ENCODE measurements at places on chromosomes 6 and 20.

DNA sequence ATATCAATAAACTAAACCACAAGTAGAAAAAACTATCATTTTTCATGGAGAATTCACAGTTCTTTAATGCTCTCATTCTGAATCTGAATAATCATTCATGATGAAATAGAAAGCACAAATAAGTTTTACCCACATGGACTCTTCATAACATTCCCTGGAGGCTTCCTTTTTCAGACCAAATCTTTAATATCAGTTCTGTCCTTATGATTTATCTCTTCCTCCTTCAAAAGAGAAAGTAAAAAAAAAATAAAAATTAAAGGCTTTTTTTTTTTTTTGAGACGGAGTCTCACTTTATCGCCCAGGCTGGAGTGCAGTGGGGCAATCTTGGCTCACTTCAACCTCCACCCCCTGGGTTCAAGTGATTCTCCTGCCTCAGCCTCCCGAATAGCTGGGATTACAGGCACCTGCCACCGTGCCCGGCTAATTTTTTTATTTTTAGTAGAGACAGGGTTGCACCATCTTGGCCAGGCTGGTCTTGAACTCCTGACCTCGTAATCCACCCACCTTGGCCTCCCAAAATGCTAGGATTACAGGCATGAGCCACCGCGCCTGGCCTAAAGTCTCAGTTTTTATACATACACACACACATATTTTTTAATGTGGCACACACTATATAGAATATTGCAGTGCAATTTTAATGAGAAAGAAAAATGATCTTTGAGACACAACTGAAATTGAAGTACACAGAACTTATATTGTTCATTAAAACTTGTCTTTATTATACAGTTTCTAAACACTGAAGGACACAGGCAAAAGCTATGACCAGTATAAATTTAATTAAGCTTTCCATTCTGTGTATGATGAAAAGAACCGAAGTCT, 31.9 kb upstream of the ZNF217 start:
- no peak for DNase-seq

DNA sequence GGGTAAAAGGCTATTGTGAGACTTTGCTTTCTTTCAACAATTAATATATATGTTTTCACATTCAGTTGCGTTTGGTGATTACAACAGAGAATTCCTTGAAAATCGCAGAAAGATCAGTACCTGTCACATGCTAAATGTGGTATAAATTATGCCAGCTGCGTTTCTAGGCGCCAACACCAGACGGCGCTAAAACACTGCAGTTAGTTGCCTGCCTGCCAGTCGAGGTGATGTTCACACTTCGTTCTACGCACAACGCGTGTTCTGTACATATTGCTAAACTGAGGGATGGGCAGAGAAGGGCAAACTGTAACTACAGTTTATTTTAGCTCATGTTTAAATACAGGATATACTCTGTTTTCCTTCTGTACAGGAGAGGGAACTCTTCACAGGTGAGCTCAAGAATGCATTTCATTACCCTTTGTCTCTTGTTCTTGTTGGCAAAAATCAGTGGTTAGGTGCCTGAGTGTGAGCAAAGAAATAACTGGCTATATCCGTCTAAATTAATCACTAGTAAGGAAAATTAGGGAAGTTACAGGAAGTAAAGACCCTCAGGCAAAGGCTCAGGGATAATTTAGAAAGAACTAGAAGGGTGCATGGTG, 100.1 kb upstream of the RGS17 start:
- DNase-seq = peak; percentile 41

GRCh38 chr20:54560357-54560756, 85.0 kb downstream of the DOK5 start:
- DNase-seq = no peak

DNA sequence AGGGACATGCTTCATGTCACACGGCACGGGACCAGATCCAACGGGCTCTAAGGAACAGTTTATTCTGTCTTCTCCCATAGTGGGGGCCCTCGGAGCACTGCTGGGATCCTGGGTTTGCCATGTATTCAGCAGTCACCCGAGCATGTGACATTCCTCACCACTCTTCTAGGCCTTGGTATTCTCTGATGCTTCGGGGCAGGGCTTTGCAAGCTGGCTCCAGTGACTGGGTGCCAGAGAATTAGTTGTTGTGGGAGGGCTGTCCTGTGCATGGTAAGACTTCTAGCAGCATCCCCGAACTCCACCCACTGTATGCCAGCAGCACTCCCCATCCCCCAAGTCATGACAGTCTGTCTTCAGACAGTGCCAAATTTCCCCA, 5.4 kb downstream of the CCN5 start:
- no peak for DNase-seq

DNA sequence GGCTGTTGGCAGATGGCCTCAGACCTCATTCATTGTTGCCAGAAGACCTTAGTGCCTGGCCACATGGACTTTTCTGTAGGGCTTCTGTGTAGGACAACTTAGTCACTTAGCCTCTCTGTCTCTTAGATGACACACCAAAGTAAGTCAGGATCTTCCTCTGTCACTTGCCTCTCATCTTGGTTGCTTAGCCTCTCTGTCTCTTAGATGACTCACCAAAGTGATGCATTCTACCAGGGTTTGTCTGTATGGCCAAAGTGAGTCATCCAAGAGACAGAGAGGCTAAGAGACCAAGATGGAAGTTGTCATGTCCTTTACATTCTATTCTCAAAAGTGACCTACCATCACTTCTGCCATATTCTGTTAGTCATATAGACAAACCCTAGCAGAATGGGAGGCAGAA, 255.9 kb upstream of the DEFB112 start:
- DNase-seq = no peak

- DNase-seq = no peak
Observed at GRCh38 chr6:135260612-135261011, 79.5 kb downstream of the MYB start.

DNA sequence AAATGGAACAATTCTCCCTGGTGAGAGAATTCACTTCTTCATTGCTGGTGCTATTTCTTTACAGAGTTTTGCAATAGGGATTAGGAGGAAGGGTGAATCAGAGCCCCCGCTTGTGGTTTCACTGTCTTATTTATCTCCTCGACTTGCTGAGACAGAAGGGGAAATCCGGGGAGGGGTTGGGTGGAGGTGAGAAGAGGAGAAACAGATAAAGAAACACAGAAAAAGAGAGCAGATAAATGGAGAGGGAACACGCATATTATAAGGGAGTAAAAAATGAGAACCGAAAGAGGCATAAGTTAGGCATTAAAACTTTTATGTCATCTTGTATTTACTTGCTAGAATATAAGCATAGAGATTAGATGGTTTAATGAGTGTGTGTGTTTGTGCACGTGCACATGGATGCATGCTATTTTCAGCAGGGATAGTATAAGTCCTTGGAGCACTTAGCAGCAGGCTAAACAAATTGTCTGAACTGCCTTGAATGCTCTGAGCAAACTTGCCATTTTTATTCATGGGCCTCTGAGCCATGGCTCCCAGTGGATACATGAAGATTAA, 105.0 kb downstream of the OLIG3 start:
- no peak for DNase-seq

GRCh38 chr6:7215131-7215530, 97.9 kb downstream of the SSR1 start:
- DNase-seq = no peak

GRCh38 chr6:25219917-25220278, 59.3 kb upstream of the CARMIL1 start:
- no peak for DNase-seq

- no peak for DNase-seq
Observed at GRCh38 chr20:54477191-54477955, 2.0 kb downstream of the DOK5 start.

DNA sequence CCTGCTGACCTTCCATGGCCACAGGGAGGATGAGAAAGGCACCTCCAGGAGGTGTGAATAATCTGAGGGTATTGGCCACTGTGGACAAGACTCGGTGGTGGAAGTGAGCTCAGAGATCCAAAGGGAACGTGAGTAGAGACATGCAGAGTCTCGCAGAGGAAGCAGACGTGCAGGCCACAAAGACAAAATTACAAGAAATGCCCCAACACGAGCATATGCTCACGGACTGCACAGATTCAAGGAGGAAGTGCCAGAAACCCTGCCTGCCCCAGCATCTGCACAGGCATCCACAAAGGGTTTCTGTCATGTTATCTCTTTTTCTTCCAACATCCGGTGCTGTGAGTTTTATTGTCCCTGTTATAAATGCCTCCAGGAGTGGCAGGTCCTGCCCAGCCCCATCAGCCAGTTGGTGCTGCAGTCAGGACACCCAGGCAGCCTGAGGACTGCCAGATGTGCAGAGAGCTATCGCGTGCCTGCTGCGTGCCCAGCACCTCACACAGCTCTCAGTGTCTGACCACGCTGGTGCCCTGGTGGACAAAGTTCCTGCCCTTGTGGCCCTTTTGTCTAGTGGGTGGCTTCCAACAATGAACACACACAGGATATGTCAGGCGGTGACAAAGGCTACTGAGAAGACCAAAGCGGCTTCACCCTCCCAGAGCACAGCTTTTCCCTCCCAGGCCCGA, 34.0 kb upstream of the FANCE start:
- DNase-seq = peak; percentile 31

DNA sequence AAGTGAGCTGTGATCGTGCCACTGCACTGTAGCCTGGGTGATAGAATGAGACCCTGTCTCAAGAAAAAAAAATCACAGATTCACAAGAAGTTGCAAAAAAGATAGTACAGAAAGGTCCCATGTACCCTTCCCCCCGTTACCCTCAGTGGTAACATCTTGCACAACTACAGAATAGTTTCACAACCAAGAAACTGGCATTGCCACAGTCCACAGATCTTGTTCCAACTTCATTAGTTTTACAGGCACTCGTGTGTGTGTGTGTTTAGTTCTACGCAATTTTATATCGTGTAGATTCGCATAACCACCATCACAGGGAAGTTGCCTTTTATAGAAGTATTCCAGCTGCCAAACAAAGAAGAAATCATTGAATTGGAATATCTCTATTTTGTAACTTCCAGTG, 19.1 kb downstream of the SPATA2 start:
- DNase-seq = no peak

- DNase-seq = no peak
Observed at GRCh38 chr6:41273714-41274113, 12.8 kb downstream of the TREM1 start.

DNA sequence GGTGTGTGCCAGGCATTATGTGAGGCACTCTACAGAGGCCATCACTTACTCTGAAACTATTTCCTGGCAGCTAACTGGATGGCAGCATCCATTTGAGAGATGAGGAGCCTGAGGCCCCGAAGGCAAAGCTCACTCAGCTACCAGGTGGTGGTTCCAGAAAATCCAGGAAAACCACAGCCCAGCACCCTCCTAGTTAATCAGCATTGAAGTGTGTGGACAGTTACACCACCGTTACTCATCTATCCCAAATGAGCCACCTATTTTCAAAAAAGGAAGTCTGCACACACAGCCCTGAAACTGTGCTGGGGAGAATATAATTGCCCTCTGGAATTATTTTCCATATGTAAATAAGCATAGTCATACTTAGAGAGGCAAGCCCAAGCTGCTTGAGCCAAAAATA, 67.4 kb downstream of the CNBD2 start:
- DNase-seq = no peak

DNA sequence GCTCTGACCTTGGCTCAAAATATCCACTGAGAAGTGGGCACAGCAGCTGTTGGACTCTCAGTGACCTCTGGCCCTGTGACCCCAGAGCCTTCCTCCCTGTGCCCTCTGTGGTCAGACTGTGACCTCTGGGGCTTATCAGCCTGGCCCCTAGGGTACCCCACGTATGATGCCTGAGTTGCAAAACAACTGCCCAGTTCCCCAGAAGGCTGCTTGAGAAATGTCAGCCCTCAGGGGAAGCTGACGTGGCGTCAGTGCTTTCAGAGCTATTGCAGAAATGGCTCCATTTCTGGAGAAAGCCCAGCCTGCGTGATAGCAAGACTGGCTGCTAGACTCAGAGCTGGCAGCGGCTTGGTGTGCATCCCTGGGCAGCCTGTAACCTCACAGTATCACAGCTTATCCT, 31.5 kb upstream of the TGM2 start:
- DNase-seq = no peak

DNA sequence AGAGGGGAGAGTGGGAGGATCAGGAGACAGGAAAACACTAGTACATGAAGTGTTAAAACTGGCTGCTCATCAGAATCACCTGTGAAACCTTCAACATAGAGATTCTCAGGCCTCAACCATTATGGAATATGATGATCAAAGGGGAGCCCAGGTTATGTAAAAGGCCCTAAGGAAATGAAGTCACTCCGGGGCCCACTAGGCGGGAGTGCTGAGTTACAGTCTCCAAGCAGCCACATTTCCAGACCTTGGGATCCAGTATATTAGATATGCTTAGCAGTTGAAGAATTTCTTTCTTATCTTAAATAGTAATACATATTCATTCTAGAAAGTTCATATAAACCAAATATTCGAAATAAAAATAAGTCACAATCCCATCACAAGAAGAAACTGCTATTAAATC, 476.3 kb downstream of the PRKN start:
- DNase-seq = no peak

GRCh38 chr20:33624399-33624798, 37.7 kb upstream of the C20orf144 start:
- no peak for DNase-seq

- DNase-seq = no peak
Observed at GRCh38 chr6:163380216-163380615, 34.3 kb upstream of the QKI start.

- DNase-seq = no peak
Observed at GRCh38 chr6:169072127-169073042, 181.3 kb downstream of the THBS2 start.

GRCh38 chr6:36724514-36725390, 27.1 kb downstream of the RAB44 start:
- no peak for DNase-seq

- no peak for DNase-seq
Observed at GRCh38 chr6:125077453-125077852, 76.1 kb upstream of the TPD52L1 start.

DNA sequence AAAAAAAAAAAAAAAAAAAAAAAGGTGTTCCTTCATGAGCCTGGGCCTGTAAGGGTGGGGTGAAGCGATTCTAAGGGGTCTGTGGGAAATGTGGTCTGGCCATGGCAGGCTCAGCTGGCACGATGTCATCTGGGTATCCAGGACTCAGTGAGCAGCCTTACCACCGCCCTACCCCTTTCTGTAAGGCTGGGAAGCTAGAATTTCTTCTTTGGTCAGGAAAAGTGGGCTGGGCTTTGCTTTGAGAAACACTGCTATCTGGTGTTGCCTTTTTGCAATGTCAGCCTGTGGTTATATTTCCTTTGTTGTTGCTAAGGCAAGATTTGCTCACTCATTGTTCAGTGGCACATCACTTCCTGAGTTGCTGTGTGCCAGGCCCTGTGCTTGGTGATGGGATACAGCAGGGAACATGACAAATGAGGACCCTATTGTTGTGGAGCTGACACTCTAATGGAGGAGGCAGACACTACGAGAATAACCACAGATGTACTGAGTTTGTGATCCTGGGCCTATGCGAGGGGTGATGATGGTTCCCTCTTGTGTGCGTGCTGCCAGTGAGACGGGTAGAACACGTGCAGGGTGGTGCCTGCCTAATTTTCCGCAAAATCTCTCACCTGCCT, 45.9 kb upstream of the ZNFX1 start:
- no peak for DNase-seq

All from caudate nucleus (tissue), 63 donors.